CD4-positive, alpha-beta T cell treated with Interferon gamma for 1 hour (primary cell): ENCODE measurements at places on chromosomes 11 and 22.

DNA sequence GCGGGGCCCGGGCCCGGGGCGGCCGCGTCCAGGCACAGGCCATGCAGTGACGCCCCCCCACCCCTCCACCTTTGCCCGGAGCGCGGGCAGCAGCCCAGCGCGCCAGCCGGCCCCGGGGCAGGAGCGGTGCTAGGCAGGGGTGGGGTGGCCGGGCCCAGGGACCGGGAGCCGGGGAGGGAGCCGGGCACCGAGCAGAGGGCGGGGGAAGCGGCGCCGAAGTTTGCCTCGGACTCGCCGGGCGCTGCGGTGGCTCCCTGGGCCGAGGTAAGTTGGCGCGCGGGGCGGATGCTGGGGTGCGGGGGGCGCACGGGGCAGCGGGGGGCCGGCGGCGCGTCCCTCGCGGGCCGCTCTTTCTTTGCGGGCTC, 332 bp downstream of the TEAD1 start:
- DNase-seq = no peak

GRCh38 chr11:88535916-88536547, 198.5 kb upstream of the CTSC start:
- DNase-seq = no peak

- no peak for DNase-seq
Measured at GRCh38 chr11:104410336-104410735, 246.4 kb upstream of the PDGFD start.

DNA sequence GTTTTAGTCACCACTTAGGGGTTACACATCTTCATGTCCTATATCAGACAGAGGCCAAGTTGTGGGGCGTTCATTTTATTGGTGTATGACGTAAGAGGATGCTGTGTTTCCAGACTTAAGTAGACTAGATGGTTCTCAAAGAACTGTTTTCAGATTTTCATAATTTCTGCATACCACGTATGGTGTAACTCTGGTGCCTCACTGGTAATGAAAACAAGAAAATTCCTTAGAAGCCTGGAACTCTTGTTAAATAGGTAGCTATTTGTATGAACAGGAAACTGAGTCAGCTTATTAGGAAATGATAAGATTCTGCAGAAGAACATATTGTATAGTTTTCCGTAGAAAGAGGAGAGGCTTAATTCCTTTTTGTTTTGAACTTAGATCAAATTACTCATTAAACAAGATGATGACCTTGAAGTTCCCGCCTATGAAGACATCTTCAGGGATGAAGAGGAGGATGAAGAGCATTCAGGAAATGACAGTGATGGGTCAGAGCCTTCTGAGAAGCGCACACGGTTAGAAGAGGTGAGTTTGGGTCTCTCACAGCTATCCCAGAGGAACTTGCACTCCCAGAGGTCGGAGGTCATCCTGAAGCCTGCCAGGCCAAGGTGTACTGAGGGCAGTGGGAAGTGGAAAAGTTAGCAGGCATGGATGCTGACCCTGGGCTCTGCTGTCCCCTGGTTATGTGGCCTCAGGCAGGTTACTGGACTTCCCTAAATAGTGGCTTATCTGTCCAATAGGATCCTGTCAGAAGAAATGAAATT, 3.9 kb downstream of the CDC45 start:
- no peak for DNase-seq

DNA sequence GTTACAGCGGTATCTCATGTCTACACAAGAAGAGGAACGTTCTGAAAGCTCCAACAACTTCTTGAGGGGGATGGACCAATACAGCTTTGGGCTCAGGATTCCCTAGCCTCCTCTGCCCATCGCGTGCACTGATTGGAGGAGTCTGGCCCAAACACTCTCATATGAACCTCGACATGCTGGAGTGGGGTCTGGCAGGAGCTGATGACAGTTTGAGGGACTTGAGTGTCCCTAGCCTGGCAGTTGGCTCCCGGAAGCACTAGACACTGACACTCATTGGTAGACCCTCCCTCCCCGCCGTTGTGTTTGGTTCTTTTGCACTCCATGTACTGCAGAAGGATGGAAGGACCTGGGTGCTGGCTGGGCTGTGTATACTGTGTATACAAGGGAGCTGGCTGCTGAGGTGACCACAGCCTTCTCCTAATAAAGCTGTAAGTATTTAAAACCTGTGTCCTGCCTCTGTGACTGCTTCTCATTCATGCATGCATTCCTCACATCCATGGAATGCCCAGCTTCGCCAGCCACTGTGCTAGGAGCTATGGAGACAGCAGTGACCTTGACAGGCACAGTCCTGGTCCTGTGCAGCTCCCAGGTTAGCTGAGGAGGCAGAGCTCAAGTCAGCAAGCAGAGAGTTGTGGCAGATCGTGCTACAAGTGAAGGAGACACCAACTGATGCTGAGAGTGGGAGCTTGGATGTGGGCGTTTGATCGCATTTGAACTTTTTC, 27.9 kb downstream of the ADAMTS15 start:
- no peak for DNase-seq
